ENCODE measurements at places on chromosomes 5 and 9.

GRCh38 chr9:124341455-124342170 is 73.6 kb downstream of the PSMB7 start:
- no peak for DNase-seq

DNA sequence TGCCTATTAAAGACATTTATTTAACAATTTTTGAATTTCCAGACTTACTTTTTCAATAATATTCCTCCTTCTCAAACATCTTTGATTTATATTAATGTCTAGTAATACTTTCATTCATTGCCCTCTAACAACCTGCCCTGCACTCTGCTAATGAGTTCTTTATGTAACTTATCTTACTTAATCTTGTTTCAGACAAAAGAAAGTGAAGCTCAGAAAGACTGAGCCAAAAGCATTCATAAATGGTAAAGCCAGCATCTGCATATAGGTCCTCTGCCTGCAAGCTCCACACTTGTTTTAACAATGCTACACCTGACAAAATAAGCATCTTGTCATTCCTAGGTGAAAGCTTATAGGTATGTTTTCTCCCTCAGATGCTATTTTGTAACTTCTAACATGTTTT is 2.4 kb upstream of the TNPO1 start:
- DNase-seq = no peak

DNA sequence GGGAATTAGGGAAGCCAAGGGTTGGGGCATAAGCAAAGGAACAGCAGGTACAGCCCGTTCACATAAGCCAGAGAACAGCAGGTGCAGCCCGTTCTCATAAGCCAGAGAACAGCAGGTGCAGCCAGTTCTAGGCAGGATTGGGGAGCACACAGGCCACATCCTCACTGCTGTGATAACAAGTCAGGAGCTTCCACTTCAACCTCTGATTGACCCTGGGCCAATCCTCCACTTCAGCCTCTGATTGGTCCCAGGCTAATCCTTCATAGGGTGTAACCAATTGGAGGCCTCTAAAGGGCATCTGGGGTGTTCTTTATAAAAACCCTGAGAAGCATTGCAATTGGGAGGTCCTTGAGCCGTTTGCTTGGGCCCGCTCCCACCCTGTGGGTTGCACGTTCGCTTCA is 27.5 kb downstream of the CEL start:
- no peak for DNase-seq

DNA sequence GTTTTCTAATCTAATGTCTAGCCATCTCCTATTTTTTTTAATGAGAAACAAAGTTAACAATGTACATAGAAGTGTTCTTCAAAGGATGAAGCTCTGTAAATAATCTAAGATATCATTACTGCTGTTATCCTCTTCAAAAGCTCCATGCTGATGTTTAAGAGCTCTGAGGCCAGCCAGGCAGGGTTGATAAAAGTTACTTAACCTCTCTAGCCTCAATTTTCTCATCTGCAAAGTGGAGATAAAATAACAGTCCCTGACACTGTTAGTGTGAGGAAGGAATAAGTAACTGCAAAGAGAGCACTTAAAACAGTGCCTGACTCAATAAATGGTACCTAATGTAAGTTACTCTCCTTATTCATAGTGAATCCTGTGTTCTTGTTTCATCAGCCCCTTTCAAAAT is 60.1 kb downstream of the LHFPL2 start:
- DNase-seq = no peak

DNA sequence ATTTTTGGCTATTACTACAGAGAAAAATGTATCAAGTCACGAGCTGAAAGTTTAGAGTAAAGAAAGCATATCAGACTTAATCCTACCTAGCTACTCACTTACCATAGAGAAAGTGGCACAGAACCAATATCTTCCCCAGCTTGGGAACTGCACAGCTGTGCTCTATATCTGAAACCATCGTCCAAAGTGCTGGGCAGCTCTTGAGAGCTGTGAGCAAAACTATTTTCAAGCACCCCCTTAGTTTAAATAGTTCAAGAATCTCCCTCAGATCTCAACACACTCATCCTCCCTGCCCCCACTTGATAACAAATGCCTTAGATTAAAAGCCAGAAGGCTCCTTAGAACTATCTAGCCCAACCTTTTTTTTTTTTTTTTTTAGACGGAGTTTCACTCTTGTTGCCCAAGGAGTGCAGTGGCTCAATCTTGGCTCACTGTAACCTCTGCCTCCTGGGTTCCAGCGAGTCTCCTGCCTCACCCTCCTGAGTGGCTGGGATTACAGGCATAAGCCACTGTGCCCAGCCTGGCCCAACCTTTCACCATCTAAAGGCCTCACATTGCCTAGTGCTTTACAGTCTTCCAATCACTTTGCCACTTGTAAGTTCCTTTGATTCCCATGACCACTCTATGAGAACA is 94.2 kb upstream of the APC start:
- DNase-seq = no peak

DNA sequence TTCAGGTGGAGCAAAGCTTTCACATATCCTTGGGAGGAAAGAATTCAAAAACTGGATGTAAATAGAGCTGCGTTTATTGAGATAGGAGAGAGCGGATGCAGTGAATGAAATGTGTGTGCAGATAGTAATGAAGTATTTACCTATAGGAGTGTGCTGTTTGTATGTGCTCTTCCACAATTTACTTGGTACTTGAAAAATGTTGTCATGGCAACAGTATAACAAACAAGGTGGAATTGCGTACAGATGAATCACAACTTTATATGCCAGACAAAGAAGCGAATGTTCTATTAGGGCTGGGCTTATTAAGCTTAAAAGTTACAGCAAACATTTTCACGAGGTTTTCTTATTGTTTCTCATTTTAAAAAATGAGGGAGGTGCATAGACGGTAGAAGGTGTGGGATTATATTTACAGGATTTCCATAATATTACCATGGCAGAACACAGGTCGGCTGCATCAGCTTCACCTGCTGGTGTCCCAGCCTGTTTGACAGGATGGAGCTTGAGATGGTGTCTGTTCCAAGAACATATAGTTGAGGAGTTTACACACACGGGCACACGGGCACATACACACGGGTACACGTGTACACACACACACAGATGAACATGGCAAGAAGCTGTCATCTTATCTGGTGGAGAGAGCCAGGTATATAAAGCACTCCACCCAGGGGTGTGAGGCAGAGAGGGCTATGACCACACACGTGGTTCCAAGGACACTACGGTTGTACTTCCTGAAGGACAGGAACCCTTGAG is 155.7 kb downstream of the RMI1 start:
- DNase-seq = no peak

DNA sequence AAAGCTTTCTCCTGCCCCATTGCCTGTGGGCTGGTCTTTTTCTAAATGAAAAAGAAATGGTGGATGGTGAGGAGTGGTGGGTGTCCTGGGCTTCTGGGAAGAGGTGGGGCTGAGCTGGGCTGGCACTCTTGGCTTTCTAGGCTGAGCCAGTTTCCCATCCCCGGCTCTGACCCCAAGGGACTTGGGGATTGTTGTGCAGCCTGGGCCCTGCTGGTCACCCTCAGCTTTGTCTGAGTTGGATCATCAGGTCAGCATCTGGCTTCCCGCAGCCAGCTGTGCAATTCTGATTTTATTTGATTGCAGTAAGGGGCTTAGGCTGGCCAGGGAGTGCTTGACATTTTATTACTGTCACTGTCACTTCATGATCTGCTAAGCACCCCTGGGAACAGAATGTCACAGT is 25.3 kb downstream of the GLRA1 start:
- DNase-seq = no peak

DNA sequence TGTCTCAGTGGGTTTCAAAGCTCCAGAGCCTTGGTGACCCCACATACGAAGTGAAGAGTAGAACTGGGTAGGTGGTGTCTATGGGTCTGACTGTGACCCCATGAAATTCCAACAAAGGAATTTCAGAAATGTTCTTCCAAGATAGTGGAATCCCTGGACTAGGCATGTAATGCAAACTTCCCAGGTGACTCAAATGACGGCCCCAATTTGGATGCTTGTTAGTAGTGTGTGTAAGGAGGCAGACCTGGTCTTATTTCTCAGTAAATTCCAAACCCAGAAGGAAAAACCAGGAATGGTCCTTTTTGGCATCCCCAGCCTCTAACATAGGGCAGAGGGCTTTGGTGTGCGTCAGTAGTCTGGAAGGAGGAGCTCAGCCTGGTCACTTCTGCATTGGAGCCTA is 43.6 kb upstream of the ABCA1 start:
- no peak for DNase-seq

DNA sequence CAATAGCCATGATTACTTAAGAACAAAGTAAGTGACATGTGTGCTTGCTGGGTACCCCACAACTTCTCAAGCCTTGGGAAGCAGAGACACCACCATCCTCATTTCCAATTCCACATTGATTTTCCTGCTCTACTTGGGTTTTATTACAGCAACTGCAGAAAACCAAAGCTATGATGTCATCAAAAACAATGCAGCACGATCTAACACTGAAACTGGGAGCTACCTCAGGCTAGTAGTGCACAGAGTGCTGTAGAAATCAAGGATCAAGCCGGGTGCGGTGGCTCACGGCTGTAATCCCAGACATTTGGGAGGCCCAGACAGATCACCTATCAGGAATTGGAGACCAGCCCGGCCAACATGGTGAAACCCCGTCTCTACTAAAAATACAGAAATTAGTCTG is 174.4 kb upstream of the MSX2 start:
- no peak for DNase-seq

DNA sequence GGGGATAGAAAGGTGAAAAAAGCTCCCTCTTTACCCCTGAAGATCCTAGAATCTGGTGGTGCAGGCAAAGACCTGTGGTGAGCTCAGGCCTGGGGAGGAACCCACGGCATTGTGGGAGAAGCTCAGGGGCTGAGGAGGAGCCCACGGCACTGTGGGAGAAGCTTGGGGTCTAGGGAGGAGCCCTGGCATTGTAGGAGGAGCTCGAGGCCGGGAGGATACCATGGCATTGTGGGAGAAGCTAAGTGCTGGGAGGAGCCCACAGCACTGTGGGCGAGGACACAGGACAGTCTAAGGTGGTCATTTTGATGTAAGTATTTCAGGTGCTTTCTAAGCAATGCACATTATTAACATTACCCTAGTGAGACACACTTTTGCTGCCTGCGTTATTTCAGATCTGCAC is 179.7 kb downstream of the HSD17B3 start:
- no peak for DNase-seq

DNA sequence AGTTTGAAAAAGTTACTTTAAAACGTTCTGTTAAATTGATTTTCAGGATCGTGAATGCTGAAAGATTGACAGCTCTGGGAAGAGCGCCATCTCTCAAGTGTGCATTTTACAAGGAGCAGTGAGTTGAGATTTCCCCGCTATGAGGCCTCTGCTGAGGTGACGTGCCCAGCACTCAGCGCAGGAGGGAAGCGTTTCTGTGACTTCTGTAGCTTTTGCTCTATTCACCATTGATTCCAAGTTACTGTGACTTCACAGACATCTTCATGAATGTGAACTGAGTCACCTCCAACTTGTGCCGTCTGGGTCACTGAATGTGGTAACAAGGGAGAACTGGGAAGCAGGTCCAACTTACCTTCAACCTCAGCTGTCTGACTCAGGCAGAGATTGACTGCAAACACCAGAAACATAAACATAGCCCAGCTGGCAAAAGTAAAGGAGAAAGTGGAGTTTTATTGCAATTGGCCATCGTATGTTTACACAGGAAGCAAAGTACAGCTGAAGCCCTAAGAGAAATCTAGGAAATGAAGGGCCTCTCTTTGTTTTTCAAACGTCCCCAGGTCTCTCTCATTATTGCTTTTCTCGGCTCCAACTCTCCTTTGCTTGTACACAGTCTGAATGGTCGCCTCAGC is 428.8 kb upstream of the CLINT1 start:
- DNase-seq = no peak

- no peak for DNase-seq
These were observed 70.3 kb downstream of the MTAP start for GRCh38 chr9:21872696-21873095.

DNA sequence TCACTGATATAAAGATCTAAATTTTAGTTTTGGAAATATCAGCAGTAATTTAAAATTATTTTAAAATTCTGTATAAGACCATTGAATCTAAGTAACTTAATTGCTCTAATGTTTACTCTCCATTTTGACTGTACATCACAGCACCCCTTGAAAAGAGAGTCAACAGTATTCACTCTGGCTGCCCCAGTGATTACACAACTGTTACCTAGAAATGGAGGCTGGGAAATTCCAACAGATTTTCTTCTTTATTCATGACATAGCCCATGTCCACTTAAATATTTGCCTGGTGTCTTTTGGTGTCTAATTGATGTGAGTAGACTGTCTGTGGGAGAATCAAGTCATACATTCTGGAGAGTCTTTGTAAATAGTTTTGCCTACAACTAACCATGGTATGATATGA is 301.8 kb upstream of the CDH6 start:
- no peak for DNase-seq

GRCh38 chr5:58902765-58903164 is 319.9 kb downstream of the RAB3C start:
- DNase-seq = no peak

DNA sequence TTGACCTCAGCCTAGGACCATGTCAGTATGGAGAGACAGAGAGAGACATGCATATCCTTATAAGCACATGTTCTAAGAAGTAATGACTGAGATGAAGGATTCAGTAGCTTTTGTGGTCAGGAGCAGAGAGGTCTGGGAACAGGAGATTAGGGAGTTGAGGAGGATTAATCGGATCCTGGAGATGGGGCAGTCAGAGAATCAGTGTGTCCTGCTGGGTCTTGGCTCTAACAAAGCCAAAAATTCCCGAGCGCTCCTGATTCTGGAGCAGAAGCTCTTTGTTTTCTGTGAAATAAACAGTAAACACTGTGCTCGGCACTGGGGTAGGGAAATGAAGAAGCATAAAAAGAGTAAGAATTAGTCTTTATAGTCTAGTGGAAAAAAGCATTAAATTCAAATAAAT is 520.0 kb upstream of the CLINT1 start:
- no peak for DNase-seq

DNA sequence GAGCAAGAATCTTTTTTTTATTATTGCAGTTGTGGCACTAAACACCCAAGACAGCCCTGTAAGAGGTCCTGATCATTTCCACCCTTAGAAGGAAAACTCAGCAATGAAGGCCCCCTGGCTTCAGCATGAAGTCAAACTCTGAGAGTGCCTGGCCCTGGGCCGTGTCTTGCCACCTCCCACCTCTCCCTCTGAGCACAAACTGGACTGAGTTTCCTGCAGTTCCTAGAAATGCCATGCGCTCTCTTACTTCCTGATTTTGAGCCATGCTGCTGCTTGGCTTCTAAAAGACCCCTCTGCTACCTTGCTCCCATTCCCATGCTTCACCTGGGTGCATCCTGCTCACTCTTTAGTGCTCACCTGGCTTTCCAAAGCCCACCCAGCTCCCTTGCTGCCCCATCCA is 140.4 kb upstream of the KLF9 start:
- no peak for DNase-seq

DNA sequence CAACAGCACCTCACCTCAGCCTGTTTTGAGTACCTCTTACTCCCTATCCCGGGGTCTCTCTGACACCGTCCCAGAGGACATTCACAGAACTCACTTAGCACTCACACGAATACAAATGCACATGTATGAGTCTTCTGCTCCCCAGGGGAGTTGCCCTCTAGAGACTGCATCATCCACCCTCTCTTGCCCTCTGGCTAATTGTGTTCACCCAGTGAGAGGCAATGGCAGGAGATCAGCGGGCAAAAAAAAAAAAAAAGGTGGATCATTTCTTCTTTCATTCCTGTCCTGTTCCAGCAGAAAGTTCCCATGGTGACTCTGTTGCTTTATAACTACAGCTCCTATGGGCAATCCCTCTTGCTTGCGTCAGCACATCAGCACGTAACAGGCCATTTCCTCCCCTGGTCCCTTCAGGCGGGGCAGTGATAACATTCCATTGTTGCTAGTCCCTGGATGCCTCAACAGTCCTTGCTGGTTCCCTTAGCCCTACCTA is 23.5 kb upstream of the SNX2 start:
- DNase-seq = no peak
